ENCODE measurements at places on chromosomes 5 and 9. TPM values are rescaled to one million over a fixed set of nuclear protein-coding genes. Genes with fewer than 3 reads are reported as not detected.

FBP1 gene
- polyA plus RNA-seq = not detected

HTR4 gene
- not detected for polyA plus RNA-seq

DNA sequence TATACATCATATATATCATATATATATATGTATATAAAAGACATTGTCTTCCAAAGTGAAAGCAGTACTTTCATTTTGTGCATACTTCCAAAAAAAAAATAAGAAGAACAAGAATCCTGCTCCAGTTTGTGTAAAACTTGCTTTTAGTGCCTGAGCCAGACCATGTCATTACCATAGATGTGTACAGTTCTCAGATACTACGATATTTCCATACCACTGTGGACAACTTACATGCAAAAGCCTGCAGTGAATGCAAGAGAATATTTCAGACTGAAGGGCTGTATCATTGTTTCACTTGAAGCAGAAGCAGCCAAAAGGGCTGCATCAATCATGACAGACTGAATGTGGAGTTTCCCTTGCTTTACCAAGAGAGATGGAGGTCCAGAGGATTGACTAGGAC, 72.6 kb upstream of the CYLC2 start:
- DNase-seq = no peak

DNA sequence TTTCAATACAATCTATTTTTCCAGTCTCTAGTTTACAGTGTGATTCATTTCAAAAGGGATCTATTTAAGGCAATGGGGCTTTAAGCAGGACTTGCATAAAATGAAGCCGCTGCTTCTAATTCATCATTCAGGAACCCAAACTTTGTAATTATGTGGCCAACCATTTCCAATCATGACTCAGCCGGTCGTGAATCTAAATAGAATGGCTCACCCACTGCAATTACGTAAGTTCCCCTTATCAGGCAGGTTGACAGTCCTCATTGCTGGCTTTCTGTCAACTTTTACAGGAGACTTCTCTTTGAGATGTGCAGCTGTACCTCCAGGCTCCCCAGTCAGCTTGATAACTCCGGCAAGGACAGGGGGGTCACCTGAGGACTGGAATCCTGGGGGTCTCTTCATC, 152.8 kb upstream of the DAP start:
- peak; percentile 87 for DNase-seq

LRRC19 gene
- not detected for polyA plus RNA-seq

DNA sequence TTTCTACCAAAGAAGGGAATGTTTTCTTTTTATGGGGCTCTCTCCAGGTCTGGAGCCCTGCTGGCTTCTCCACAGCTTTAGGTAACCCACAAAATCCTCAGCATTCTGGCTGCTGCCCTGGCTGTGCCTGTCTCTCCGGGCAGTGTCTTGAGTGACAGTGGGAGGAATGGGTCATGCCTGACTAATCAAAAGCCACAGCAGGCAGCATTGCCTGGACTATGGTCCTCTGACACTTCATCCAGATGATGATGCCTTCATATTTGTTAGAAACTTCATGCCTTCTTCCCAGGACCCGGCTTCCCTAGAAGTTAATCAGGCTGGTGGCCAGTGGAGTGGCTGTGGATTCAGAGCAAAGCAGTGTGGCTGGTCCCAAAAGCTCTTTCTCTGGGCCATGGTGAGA, 32.2 kb upstream of the TGFBI start:
- DNase-seq = peak; percentile 90

GRCh38 chr9:120412425-120412951, 167.5 kb downstream of the CDK5RAP2 start:
- peak; percentile 75 for DNase-seq

GRCh38 chr5:142576303-142576702, 109.6 kb downstream of the FGF1 start:
- DNase-seq = no peak

GRCh38 chr5:147892696-147893296, 13.5 kb downstream of the C5orf46 start:
- DNase-seq = no peak

RRAGA gene
- polyA plus RNA-seq = 217 TPM
